ENCODE measurements at places on chromosomes 1 and 21.

- DNase-seq = no peak
These were observed 803.7 kb downstream of the NCAM2 start for GRCh38 chr21:21801921-21802320.

- no peak for DNase-seq
These were observed 36.7 kb upstream of the TLR5 start for GRCh38 chr1:223179786-223180185.

- no peak for DNase-seq
These were observed 58.1 kb downstream of the LHX4 start for GRCh38 chr1:180287988-180288705.

DNA sequence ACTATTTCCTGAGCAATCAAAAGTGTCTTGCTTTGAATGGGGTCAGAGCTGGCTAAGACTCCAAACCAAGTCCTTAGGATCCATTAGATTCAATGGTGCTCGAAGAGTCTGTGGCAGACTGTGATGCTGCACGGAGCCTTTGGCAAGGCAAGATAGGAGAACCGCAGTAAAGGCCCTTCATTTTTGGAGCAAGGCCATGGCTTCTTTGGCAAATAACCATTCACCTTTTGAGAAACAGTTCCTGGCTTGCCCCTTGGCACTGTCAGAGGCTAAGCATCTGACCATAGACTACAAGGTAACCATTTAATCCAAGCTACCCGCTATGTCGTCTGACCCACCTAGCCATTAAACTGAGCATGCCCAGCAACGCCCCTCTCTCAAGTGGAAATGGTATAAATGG lies 45.2 kb downstream of the EDN2 start:
- no peak for DNase-seq

GRCh38 chr1:230284891-230285290 lies 141.2 kb downstream of the PGBD5 start:
- no peak for DNase-seq

GRCh38 chr1:78721136-78721535 lies 71.5 kb downstream of the IFI44 start:
- no peak for DNase-seq

DNA sequence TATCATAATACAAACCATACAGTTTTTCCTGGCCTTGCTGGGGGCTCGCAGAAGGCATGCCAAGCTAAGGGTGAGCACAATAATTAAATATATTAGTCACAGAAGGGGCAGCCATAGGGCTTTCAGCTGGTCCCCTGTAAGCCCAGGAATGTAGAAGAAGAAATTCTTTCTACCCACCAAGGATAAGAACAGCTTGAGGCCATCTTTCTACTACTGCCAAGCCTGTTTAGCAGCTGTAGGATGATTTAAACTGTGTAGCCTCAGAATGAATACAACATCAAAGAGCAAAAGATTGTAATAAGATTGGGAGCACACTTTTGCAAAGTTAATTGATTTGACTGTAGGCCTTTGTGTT lies 171.5 kb downstream of the LRRC7 start:
- DNase-seq = no peak
